ENCODE measurements at places on chromosomes 11 and 22. TPM values are rescaled to one million over a fixed set of nuclear protein-coding genes. Genes with fewer than 3 reads are reported as not detected.
A peak's percentile ranks its signal among the peaks of the same experiment; 100 is the strongest.

The IL18 gene
- 11.7 TPM for total RNA-seq

GRCh38 chr11:73221451-73221850 lies 3.4 kb downstream of the P2RY2 start:
- H3K36me3 ChIP-seq: no peaks in the 10 kb centered on the region
- DNase-seq: peak; percentile 8
- peak overlapping the region; percentile 94 for H3K27ac ChIP-seq
- no peak overlapping the region for H3K4me3 ChIP-seq
- peaks cover 70% of the 10 kb centered on the region for H3K4me1 ChIP-seq
- H3K27me3 ChIP-seq: no peaks in the 10 kb centered on the region

GRCh38 chr11:84407091-84407490 lies 1120.9 kb upstream of the CCDC90B start:
- no peak overlapping the region for H3K4me3 ChIP-seq
- no peak for DNase-seq

DNA sequence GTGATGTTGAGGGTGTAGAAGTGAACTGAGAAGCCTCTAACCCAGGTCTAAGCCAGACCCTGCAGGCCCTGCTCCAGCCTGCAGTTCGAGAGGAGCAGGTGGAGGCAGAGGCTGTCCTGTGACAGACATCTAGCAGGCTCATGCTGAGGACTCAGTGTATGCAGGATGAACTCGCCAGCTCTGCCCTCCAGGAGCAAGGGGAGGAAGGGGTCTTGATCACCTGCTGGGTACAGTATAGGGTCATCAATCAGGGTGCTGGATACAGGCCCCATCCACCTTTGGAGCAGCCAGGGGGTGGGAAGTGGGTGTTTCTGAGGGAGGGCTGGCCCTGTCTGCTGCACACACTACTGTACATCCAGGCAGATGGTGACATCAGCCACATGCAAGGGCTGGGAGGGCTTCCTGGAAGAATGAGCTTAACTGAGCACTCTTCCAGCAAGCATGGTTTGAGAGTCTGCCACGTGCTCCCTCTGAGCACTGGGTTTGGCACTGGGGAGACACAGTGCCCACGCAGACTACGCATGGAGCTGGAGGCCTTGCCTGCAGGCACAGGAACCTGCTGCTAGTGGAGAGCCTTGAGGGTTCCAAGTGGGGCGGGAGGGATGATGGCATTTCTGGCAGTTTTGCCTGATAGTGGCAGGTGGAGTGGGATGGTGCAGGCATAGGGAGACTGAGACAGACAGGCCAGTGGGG lies 9.2 kb downstream of the MAPK8IP1 start:
- no peak overlapping the region for H3K4me3 ChIP-seq
- no peak for DNase-seq
- no peaks in the 10 kb centered on the region for H3K36me3 ChIP-seq
- peaks cover 10% of the 10 kb centered on the region for H3K4me1 ChIP-seq

The LINC01488 gene
- total RNA-seq: not detected

DNA sequence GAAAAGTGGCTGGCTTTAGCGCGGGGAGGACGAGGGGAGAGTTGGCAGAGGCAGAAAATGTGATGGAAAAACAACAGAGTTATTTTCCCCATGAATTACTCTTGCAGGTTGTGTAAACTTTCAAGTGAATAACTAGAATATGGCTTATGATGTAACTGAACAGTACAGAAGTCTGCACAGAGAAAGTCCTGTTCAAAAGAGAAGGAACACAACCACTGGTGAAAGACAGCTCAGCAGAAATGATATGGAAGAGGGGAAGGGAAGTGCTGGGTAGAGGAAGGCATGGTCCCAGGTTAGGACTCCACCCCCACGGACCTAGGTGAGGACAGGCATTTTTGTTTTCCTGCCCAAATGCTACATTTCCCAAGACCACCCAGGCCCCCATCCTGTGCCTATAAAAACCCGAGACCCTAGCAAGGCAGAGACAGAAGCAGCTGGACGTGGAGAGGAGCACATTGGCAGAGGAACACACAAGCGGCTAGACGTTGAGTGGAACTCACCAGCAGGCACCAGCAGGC lies 77.7 kb downstream of the MAML2 start:
- H3K4me3 ChIP-seq: no peak overlapping the region
- H3K36me3 ChIP-seq: no peaks in the 10 kb centered on the region
- H3K27me3 ChIP-seq: no peaks in the 10 kb centered on the region
- peaks cover 7% of the 10 kb centered on the region for H3K4me1 ChIP-seq
- no peak overlapping the region for H3K27ac ChIP-seq
- no peak for DNase-seq

- H3K4me3 ChIP-seq: no peak overlapping the region
- H3K4me1 ChIP-seq: peaks cover 70% of the 10 kb centered on the region
- no peak overlapping the region for H3K27ac ChIP-seq
- no peaks in the 10 kb centered on the region for H3K27me3 ChIP-seq
- DNase-seq: no peak
These were observed 5.5 kb downstream of the KMT2A start for GRCh38 chr11:118441770-118442275.

The ZBTB16 gene
- total RNA-seq: 250 TPM

- DNase-seq: no peak
- H3K4me3 ChIP-seq: no peak overlapping the region
- H3K27ac ChIP-seq: no peak overlapping the region
- H3K27me3 ChIP-seq: peaks cover 5% of the 10 kb centered on the region
These were observed 59.8 kb upstream of the SEPTIN5 start for GRCh38 chr22:19654338-19654987.

DNA sequence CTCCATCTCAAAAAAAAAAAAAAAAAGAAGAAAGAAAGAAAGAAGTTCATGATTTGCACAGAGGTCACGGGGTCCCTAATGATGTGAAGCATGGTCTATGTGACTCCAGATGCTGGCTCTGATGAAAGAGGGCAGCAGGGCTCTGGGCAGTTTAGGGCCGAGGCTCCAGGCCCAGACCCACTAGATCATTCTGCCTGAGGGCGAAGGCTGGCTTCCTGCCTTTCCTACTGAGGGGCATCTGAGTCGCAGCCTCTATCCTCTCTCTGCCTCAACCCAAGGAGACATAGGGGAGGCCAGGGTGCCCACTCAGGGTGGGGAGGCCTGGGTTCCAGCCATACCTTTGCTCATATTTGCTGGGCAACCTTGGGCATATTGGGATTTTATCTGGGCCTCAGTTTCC lies 4.8 kb downstream of the SLC35E4 start:
- H3K36me3 ChIP-seq: no peaks in the 10 kb centered on the region
- peak overlapping the region; percentile 99 for H3K27ac ChIP-seq
- no peaks in the 10 kb centered on the region for H3K27me3 ChIP-seq
- DNase-seq: no peak
- H3K4me3 ChIP-seq: no peak overlapping the region

GRCh38 chr22:34975721-34976120 lies 90.2 kb upstream of the ISX start:
- no peaks in the 10 kb centered on the region for H3K27me3 ChIP-seq
- no peak overlapping the region for H3K27ac ChIP-seq
- no peak for DNase-seq

DNA sequence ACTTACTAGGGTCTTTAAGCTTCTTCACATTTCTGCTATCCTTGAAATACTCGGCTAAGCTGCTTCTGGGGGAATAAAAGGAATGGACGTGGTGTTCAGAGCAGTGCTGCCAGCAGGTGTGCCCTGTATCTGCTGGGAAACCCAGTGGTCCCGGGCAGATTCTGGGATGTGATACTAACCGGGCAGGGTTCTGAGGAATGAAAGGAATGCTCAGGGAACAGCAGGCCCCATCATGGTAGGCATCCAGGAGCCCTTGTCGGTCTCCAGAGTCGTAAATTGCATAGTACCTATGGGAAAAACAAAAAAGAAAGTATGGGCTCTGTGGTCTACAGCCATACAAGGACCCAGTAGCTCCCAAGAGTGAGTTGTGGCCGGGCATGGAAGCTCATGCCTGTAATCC lies 4.5 kb upstream of the TMEM223 start:
- H3K36me3 ChIP-seq: peaks cover 93% of the 10 kb centered on the region
- H3K4me1 ChIP-seq: peaks cover 12% of the 10 kb centered on the region
- H3K27me3 ChIP-seq: no peaks in the 10 kb centered on the region
- DNase-seq: no peak
- H3K27ac ChIP-seq: no peak overlapping the region
- no peak overlapping the region for H3K4me3 ChIP-seq

DNA sequence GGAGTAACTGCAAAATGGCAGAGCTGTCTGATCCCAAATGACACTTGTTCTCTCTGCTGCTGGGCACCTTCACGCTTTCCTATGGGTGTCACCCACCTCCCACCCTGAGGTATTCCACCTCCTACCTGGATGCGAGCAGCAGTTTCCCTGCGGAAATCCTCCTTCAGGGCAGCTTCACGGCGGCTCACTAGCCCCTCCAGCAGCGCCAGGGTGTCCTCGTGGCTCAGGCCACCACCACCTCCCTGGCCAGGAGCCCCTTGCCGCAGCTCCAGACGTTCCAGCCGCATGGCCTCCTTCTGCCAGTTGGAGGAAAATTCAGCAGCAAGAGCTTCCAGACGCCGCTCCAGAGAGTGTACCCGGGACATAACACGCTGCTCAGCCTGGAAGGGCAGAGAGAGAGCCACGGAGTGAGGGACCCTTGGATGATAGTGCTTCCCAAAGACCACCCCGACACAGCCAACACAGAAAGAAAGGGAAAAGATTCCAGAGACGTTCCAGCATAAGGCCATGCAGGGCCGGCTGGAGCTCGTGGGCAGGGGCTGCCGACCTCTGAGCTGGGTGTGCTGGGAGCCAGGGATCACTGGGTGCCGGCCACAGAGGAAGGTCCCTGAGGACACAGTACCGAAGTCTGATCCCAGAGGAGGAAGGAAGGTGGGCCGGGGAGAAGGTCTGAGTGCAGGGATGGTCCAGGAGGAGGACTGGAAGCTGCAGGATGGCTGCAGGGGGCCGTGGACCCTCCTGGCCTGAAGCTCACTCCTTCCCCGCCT lies 13.4 kb downstream of the SUN2 start:
- no peak overlapping the region for H3K4me3 ChIP-seq
- peaks cover 9% of the 10 kb centered on the region for H3K36me3 ChIP-seq
- peaks cover 16% of the 10 kb centered on the region for H3K4me1 ChIP-seq
- no peak overlapping the region for H3K27ac ChIP-seq
- DNase-seq: no peak

The OR51E2 gene
- not detected for total RNA-seq

DNA sequence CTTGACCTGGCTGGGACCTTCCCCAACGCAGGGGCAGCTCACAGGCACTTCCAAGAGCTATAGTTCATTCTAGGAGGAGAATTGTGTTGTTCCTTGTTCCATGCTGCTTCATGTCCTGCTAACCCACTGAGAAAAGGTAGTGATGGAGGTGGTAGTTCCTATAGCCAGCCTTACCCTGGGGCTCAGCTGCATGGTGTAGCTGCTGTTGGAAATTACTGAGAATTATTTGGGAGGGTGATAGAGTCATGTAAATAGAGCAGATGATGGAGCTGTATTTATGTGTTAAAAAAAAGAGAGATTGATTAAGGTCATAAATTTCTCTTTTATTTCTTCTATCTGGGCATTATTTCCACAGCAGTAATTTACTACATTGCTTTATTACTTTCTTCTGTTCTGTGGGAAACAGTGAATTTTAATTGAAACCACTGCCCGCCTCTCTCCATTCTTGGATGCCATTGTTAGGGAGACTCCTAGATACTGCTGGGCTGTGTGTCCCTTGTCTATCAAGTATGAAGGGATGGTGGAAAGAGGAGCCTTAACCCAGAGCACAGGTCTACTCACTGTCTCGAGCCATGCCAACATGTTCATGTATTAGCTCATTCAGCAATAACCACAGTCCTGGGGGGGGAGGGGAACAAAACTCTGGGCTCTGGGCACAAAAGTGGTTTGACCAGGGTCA lies 309.2 kb downstream of the FAT3 start:
- no peak for DNase-seq
- H3K27me3 ChIP-seq: no peaks in the 10 kb centered on the region
- no peak overlapping the region for H3K4me3 ChIP-seq
- H3K4me1 ChIP-seq: no peaks in the 10 kb centered on the region

The TAF10 gene
- 74.2 TPM for total RNA-seq

The LGALS12 gene
- 0.80 TPM for total RNA-seq

- no peaks in the 10 kb centered on the region for H3K36me3 ChIP-seq
- DNase-seq: no peak
- H3K4me3 ChIP-seq: no peak overlapping the region
- H3K27me3 ChIP-seq: no peaks in the 10 kb centered on the region
These were observed 21.6 kb downstream of the ARVCF start for GRCh38 chr22:19994851-19995610.

The GAL3ST1 gene
- 0.29 TPM for total RNA-seq

GRCh38 chr22:22573047-22573889 lies 14.2 kb upstream of the PRAME start:
- H3K27me3 ChIP-seq: peaks cover 8% of the 10 kb centered on the region
- no peak overlapping the region for H3K4me3 ChIP-seq

The OR5P2 gene
- not detected for total RNA-seq

DNA sequence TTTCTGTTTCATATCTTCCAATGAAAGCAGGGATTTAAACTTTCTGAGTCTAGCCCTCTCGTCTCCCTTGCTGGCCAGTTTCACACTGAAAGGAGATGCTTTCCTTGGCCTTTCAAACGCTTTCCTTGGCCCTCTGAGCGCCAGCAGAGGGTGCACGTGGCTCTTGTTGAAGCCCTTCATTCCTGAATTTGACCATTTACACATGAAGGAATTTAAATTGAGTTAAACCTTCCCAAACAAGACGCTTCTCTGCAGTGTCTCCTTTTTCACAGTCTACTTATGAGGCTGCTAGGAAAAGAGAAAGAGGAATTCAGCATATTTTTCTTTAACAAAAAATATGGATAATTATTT lies 21.6 kb downstream of the NNMT start:
- peak overlapping the region; percentile 59 for H3K27ac ChIP-seq
- no peaks in the 10 kb centered on the region for H3K27me3 ChIP-seq
- no peak for DNase-seq
- no peak overlapping the region for H3K4me3 ChIP-seq
- peaks cover 5% of the 10 kb centered on the region for H3K4me1 ChIP-seq
- peaks cover 15% of the 10 kb centered on the region for H3K36me3 ChIP-seq

The MS4A3 gene
- total RNA-seq: not detected

DNA sequence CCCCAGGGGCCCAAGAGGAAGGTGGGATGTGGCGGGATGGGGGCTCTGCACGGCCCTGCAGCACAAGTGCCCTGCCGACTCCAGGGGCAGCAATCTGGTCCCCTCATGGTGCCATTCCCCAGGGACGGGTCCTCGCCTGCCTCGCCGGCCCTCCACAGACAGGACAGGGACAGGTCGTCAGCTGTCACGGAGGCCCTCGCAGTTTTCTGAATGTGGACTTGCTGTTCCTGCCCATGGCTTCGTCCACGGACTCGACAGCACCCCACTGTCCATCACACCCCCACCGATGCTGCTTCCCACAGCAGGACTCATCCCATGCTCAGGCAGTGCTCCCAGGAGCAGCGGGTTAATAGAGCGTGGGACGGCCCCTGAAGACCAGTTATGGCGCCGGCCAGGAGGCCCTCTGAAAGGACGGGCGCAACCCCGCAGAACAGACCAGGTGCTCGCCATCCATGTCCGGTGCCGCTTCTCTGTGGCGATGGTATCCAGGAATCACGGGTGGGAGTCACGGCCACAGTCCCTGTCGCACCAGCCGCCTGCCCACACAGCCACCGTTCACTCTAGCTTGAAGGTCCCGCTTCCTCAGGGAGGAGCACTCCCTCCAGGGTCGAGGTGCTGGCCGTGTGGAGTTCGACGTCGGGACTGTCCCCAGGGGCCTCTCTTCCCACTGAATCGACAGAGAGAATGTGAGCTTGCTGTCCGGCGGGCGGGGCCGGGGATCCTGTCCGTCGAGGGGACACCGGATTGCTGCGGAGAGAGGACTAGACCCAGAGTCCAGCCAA lies 18.5 kb upstream of the MUC2 start:
- no peak for DNase-seq
- peaks cover 21% of the 10 kb centered on the region for H3K27me3 ChIP-seq
- no peak overlapping the region for H3K4me3 ChIP-seq

The IGLL1 gene
- total RNA-seq: not detected

The SYVN1 gene
- 27.9 TPM for total RNA-seq
